ENCODE measurements at places on chromosomes 2 and 18. TPM values are rescaled to one million over a fixed set of nuclear protein-coding genes. Genes with fewer than 3 reads are reported as not detected.

- H3K27me3 ChIP-seq: no peaks in the 10 kb centered on the region
- no peak overlapping the region for H3K27ac ChIP-seq
- DNase-seq: no peak
- H3K4me1 ChIP-seq: peaks cover 12% of the 10 kb centered on the region
- no peak overlapping the region for H3K4me3 ChIP-seq
These were observed 108.5 kb upstream of the SMAD7 start for GRCh38 chr18:49059028-49059834.

The L3MBTL4 gene
- 0.27 TPM for total RNA-seq

The ZNF236 gene
- total RNA-seq: 22.5 TPM

The PLCL1 gene
- total RNA-seq: 25.6 TPM

GRCh38 chr18:27728659-27729058, 448.3 kb downstream of the CDH2 start:
- H3K4me3 ChIP-seq: no peak overlapping the region
- no peaks in the 10 kb centered on the region for H3K4me1 ChIP-seq
- no peak for DNase-seq
- no peaks in the 10 kb centered on the region for H3K36me3 ChIP-seq

The NETO1 gene
- total RNA-seq: 1.2 TPM

DNA sequence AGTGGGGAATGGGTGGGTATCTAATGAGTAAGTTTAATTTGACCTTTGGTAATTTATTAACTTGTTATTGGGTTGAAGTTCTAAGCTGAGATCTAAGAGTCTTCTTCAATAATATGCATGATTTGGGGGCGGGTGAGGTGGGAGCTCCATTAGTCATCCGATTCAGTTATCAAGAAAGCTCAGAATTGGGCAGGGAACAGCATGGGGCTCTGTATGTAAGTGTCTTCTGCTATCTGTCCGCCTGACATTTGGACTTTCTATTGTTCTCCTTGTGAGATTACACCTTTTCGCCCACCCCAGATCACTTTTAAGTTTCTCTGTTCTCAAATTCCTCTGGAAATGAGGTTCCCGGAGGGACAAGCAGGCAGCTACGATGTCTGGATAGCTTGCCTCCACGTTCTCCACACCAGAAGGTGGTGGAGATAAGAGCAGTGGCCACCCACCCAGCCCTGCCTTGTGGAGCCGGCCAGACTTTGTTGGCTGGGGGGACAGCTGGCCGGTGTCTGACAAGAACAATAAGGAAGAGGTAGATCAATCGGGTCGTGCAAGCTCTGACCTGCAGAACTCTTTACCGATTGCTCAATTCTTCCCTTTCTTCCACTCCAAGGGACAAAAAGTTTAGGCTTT, 75.5 kb upstream of the GATA6 start:
- no peak overlapping the region for H3K27ac ChIP-seq
- DNase-seq: no peak
- no peaks in the 10 kb centered on the region for H3K27me3 ChIP-seq

The SKOR2 gene
- total RNA-seq: not detected

GRCh38 chr2:191176305-191176704, 25.5 kb upstream of the STAT4 start:
- H3K27me3 ChIP-seq: no peaks in the 10 kb centered on the region
- H3K36me3 ChIP-seq: no peaks in the 10 kb centered on the region
- H3K4me1 ChIP-seq: peaks cover 38% of the 10 kb centered on the region
- no peak overlapping the region for H3K27ac ChIP-seq
- H3K4me3 ChIP-seq: no peak overlapping the region

The ANKRD36 gene
- 54.3 TPM for total RNA-seq
